NCI-H2081 (cell line): ENCODE measurements at places on chromosomes 6 and 20.

DNA sequence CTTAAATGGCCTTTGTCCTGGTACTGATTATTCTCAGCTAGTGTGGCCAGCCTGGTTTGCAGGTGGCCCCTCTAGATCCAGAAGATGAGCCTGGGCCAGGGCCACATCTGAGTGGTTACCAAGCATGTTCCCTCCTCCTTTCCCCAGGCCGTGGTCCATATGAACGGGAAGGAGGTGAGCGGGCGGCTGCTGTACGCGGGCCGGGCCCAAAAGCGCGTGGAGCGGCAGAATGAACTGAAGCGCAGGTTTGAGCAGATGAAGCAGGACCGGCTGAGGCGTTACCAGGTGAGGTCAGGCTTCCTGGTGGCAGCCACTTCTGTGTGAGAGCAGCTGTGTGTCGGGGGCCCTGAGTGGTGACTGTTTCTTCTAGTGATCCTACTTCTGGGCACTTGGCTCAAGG lies 11.6 kb downstream of the PABPC1L start:
- DNase-seq: no peak

- no peak for DNase-seq
These were observed 208.8 kb downstream of the DLL1 start for GRCh38 chr6:170082067-170082466.

DNA sequence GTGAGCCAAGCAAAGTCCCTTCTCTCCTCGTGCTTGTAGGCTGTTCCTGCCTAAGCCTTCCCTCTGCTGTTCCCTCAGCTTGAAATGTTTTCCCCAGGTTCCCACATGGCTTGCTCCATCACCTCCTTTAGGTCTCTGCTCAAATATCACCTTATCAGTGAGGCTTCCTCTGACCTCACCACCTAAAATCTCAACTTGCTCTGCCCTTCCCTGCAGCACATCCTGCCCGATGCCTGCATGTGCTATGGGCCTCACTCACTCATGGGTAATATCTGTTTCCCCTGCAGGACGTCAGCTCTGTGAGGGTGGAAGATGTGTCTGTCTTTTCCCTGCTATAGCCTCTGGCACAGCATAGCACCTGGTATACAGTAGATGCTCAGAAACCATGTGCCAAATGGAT lies 29.9 kb upstream of the FKBP1A start:
- no peak for DNase-seq

DNA sequence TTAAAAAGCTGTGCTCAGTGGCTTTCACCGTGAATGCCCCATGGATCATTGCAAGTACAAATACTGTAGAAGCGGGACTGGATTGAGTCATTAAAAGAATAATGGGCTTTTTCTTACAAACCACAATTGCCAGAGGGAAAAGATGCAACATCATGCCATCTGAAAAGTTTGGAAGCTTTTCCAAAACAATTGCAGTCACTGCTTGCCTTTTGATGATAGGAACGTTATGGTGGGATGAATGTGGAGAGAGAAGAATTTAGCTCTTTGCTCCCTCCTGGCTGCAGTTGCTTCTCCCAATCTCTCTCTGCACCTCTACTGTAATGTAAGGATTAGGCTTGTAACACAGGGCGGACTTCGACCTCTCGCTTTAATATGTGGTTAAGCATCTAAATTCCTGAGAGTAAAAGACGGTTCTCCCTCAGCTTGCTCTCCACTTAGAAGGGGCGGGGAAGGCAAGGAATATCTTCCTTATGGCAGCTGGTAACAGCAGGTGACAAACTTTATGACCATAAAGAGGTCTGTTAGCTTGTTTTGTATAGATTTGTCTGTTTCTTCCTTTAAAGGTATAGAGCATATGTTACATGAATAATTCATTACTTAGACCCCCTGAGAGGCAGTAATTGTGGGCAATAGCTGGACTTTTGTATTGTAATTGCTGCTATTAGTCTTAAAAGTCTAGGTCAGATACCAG lies 376.1 kb downstream of the UTRN start:
- DNase-seq: peak; percentile 86

- DNase-seq: no peak
These were observed 97.8 kb upstream of the BHLHE23 start for GRCh38 chr20:63104312-63105181.

GRCh38 chr6:130681028-130681427 lies 146.2 kb upstream of the SMLR1 start:
- no peak for DNase-seq

- no peak for DNase-seq
These were observed 16.1 kb upstream of the LAMP5 start for GRCh38 chr20:9498322-9498721.

DNA sequence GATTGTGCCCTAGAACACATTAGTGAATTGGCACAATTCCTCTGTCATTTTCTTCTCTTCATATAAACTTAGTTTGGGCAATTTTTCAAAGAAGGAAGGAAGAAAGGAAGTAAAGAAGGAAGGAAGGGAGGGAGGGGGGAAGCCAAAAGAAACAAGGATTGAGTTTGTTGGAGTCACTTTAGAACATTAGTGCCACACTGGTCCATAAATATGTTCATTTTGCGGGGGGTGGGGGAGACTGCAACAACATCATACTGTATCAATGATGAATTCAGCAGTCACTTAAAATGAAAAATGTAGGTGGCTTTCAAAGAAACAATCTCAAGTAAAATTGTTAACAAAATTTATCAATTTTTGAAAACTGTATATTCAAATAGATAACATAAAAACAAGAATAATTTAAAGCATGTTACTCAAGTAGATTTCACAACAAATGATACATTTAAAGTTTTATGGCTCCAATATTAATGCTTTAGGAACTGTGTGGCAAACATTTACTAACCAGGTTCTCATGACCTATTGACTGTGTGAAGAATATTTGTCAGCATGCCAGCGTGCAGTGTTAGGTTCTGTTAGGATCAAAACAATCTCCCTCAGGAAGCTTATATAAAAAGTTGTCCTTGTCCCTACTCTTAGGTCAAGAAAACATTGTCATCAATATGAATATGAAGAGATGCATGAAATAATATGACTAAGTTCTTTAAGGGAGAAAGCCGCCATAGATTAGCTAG lies 208.1 kb upstream of the AGPAT4 start:
- DNase-seq: no peak

GRCh38 chr20:38202982-38203293 lies 37.9 kb upstream of the TGM2 start:
- no peak for DNase-seq

- DNase-seq: no peak
These were observed 27.8 kb upstream of the CENPW start for GRCh38 chr6:126312013-126312665.

DNA sequence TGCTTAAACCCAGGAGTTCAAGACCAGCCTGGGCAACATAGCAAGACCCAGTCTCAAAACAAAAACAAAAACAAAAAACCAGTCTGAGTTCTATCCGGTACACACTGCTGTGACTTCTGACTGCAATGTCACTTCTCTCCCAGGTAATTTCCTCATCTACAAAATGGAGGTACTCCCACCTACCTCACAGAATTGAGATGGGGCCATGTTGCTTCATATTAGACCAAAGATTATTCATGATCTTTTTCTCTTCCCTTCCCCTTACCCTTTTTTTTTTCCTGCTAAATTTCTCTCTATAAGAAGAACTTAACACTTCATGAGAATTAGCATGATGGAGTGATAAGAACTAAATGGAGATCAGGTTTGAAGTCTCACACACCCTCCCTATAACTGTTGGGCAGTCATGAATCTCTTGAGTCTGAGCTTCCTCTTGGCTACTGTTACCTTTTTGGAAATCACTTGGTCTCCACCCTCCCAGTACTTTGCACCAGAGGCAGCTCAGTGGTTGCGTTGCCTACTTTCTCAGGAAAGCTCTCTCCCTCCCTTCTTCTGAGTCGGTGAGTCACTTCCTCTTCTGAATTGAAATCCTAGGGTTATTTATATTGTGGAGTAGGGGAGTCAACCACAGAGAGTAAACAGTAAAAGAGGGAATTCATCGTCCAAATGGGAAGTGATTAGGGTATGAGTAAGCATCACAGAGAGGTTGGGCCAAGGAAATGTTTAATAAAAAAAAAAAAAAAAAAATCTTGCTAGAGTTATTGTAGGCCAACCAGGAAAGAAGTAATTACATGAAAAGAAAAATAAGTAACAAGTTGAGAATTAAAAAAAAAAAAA lies 59.9 kb upstream of the MAP7 start:
- peak; percentile 29 for DNase-seq

GRCh38 chr20:57398231-57398821 lies 7.1 kb downstream of the RBM38 start:
- DNase-seq: peak; percentile 84

DNA sequence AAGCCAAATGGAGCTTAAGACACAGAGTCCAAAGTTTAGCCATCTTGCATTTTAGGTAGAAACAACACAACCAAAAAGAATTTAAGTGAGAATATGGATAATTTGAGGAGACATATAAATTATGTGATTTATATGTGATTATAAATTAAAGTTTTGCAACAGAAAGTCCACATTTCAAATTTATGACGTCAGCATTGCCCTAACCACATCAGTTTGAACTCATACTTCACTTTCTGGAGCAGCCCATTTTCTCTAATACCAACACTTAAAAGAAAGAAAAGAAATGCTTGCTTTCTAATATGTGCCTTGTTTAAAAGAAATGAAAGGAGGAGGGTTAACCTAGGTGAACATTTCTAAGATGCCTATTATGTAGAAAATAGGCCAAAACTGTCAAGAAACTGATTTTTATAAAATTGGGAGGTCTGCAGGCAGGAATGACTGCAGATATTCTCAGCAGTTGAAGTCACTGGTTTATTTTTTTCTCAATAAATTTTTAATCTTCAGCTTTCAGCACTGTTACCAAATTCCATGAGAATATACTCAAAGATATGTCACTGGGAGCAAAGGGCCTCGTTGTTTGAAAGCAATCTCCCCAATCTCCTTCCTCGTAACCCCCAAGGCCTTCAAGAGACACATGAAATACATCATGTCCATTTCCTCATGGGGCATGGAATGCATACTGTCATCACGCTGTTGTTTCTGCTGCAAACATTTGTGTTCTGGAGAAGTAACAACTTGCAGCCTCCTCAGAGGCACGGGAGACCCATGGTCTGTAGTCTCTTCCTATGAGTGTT lies 137.8 kb downstream of the SOD2 start:
- no peak for DNase-seq

DNA sequence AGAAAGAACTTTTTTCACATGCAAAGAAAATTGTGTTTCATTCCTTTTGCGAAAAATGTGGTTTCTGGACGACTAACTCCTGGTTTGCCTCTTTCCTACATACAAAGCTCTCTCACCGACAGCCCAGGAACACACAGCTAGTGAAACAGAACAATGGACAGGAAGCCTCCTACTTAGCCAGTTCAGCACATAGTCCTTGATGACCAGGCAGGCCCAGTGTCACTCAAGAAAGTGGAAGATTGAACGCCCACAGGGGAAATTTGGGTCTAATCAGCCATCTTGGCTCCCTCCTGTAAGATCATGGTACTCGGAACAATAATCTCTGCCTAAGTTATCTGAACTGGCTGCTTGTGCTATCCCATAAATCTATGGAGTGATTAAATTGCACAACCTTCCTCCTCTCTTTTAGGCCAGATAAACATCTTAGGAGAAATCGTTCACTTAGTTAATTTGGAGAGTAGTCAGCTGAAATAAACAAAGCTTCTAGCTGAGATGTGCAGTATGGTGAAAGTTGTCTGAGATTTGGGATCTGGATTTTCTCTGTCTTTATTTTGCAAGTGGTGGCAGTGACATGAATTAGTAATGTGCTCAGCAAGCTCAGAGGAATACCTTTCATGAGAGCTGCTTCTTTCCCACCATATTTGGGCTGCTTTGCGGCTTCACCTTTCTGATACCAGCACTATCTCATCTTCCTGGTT lies 147.0 kb downstream of the MTFR2 start:
- peak; percentile 1 for DNase-seq

DNA sequence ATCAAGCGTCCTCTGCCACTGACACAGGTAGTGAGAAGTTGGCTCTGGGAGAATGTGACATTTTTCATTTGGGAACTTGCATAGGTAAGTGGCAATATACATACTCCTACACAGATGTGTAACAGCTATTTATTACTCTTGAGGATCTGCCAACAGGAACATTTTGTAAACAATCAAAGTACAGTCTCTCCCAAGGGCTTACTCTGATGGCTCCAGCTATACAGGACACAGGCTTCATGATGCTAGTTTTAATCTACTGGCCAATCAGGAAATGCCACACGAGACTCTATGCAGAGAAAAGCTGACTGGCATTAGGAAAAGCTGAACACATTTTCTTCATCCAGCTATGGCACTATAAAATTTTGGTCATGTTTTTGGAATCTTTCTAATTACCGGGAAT lies 57.8 kb downstream of the POPDC3 start:
- DNase-seq: no peak

- DNase-seq: no peak
These were observed 8.8 kb downstream of the CARMIL1 start for GRCh38 chr6:25287941-25288340.

DNA sequence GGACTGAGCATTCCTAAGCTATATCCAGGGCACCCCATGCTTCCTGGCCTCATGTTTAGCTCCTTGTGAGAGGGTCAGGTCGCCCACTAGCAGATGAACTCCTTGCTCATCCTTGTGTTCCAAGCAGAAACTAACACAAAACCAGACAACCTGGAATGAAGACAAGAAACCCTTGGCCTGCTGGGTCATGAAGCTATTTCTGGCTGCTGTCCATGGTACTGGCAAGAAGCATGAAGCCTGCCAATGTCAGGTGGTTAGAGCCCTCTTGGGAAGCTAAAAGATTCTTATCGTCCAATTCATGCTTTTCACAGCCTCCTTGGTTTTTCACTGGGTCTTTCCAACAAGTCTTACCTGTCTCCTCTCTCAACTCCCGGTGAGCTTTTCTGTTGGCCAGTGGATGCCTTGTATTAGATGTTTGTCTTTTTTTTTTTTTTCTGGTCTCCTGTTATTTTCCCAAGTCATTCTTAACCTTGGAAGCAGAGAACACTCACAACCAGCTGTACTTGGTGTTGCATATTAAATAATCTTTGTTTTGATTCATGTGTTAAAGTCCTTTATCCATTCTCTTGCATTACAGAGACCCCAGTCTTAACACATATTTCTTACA lies 180.3 kb downstream of the ANKRD60 start:
- no peak for DNase-seq

- DNase-seq: no peak
These were observed 75.7 kb downstream of the AGPAT4 start for GRCh38 chr6:161198176-161198575.

DNA sequence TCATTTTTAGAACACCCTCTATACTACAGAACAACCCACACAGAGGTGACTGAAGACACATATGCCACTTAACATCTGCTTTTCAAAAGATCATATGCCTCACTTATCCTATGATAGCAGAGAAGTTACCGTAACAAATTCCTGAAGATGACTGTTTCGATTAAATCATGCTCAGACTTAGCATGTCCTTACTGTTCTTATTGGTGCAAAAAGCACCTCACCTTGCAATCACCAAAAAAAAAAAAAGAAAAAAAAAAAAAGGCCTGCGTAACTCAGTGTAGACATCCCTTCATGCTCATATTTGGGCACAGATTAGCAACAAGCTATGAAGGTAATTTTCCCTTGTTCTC lies 17.7 kb upstream of the DST start:
- DNase-seq: no peak
